ENCODE measurements at places on chromosomes 1 and 21.
A peak's percentile ranks its signal among the peaks of the same experiment; 100 is the strongest.

DNA sequence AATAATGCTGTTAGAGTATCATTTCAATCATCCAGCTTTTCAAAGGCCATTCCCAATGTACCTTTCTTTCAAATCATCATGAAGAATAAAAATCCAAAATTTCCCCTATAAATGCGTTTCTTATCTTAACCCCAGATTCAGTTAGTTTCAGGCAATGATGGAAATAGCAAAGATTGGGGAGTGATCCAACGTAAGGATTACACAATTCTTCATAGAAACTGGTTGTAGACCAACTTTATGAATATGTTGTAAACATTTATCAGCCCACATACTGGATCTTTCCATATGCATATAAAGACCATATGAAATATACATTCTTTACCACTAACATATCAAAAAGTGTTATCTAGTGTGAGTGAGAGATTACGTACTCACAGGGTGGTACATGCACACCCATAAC lies 92.7 kb downstream of the ZC3H11B start:
- DNase-seq: no peak

DNA sequence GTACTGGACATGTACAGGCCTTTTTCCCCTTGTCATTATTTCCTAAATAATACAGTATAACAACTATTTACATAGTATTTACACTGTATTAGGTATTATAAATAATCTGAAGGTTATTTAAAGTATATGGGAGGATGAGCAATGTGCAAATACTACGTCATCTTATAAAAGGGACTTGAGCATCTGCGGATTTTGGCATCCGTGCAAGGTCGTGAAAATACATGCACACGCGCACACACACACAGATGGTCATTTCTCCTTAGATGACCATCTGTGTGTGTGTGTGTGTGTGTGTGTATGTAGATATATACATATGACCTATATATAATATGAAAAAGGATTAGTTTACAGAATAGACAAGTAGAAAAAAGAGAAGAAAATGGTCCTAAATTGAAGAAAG lies 15.4 kb downstream of the ALG14 start:
- no peak for DNase-seq

- no peak for DNase-seq
These were observed 33.5 kb downstream of the KCNC4 start for GRCh38 chr1:110243574-110243973.

- no peak for DNase-seq
These were observed 130.8 kb downstream of the PRDM2 start for GRCh38 chr1:13830616-13831280.

GRCh38 chr21:35940074-35940927 lies 120.0 kb downstream of the SETD4 start:
- DNase-seq: peak; percentile 67
